ENCODE measurements at places on chromosomes 6 and 20. TPM values are rescaled to one million over a fixed set of nuclear protein-coding genes. Genes with fewer than 3 reads are reported as not detected.

GRCh38 chr6:11767978-11768756, 10.4 kb downstream of the ADTRP start:
- DNase-seq, result no peak

The FKBP1C gene
- total RNA-seq, result 1.7 TPM

The HLA-DRB1 gene
- total RNA-seq, result 5.5 TPM

GRCh38 chr6:36244641-36245280, 25.1 kb upstream of the PNPLA1 start:
- DNase-seq, result no peak

- no peak for DNase-seq
These were observed 81.3 kb upstream of the BMP2 start for GRCh38 chr20:6686171-6686570.

GRCh38 chr6:16544006-16544405, 217.3 kb downstream of the ATXN1 start:
- DNase-seq, result no peak

DNA sequence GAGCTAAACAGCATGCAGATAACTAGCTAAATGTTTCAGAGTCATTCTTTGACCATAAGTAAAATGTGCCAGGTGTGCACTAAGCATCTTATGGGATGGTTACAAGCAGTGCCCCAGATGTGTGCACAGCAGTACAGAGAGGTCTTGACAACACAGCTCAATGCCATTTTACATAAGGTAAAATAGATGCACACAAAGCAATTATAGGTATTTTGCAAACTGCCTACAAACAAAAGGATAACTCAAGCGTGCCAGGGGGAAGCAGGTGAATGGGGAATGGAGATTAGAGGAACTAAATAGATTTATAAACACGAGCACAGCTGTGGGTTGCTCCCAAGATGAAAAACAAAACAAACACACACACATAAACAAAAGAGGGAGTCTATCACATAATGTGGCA, 64.8 kb downstream of the SLC2A10 start:
- no peak for DNase-seq

DNA sequence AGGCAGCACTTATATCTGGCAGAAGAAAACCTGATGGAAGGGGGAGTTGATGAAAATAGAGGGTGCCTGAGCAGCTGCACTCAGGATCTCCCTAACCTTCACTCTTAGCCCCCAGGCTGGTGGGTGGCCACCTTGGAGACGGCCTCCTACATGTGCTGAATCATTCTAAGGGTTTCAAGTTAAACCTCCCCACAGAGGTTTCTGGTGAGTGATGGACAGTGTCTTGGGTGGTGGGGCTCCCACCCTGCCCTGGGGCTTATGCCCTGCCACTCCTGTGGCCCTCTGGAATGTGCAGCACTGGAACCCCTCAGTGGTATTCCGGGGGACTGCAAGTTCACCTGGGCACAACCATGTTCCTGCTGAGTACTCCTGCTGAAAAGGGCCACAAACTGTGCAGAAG, 357.2 kb downstream of the CD83 start:
- DNase-seq, result no peak

- DNase-seq, result no peak
These were observed 43.3 kb downstream of the TGM2 start for GRCh38 chr20:38121741-38122140.

All from RPMI7951 (cell line).